ENCODE measurements at places on chromosomes 12 and 14. TPM values are rescaled to one million over a fixed set of nuclear protein-coding genes. Genes with fewer than 3 reads are reported as not detected.

GRCh38 chr12:93438266-93439050, 3.3 kb downstream of the UBE2N start:
- no peak for DNase-seq

GRCh38 chr14:58151133-58152013, 640 bp downstream of the ARMH4 start:
- no peak for DNase-seq

GRCh38 chr12:131351319-131352028, 359.4 kb upstream of the SFSWAP start:
- DNase-seq = no peak

DNA sequence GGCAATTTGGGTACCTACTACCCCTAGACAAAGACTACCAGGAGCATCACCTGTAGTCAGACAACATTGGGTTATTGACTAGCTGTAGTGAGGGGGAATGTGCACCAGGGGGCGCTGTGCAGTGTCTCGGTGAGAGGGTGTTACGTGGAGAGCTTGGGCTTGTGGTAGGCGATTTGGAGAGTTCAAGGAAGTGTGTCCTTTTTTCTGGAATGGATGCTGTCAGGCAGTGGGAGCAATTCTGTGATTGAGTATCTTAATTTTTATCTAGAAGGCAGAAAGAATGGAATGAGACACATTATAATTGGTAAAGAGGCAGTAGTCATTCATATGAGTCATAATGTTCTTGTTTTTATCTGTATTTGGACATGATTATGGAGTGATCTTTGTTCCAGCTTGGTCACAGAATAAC, 187.7 kb downstream of the GALC start:
- no peak for DNase-seq

DNA sequence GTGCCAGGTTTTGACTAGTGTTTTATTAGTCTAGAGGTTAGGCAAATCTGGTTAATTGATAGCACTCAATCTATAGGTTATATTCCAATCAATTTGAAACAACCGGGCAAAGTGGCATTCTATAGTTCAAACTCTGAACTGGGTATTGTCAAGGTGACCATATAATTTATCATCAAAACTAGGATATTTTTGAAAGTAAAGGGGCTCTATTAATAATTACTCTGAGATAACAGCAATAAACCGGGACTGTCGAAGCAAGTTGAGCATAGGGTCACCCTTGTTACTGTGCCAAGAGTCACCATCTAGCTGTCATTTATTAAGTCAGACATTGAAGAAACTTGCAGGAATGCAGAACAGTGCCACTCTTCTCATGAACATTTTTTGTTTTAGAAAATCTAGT, 321.2 kb downstream of the RAD51B start:
- DNase-seq = no peak

GRCh38 chr14:31283578-31284252, 76.1 kb upstream of the HECTD1 start:
- DNase-seq = no peak

GRCh38 chr14:98953551-98954348, 318.2 kb downstream of the BCL11B start:
- peak; percentile 63 for DNase-seq

DNA sequence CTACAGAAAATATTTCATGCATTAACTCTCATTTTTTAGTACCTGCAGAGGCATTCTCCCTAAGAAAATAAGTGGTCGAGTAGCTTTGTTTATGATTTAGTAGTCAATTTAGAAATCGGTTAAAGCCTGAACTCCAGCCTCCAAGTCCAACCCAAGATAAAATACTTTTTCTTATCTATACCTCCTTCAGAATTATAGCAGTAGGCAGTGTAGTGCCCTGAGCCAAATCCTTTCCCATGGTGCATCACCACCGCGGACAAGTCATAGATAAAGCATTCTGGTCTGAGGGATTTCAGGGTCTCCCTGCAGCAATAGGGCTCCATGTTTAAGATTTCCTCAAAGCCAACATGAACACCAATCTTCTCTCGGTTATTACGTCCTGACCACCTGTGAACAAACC, 30.5 kb downstream of the USP44 start:
- no peak for DNase-seq

DNA sequence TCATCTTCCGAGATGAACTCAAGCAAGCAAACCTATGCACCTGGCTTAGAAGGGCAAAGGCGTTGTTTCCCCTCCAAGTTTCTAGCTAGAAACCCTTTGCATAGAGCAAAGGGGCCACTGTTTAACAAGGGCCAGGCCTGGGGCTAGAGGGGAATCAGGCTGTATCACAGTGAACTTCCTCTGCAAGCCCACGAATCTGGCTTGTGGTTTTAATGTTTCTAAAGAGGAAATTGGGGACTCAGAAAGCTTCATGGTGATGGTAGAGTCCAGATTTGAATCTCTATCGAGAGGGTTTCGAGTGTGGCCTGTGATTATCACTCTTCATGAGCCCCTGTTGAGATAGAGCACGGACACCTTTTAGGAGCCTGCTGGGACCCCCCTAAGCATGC, 189.9 kb downstream of the VRK1 start:
- no peak for DNase-seq

- no peak for DNase-seq
Measured at GRCh38 chr12:94265539-94265938, 117.2 kb downstream of the PLXNC1 start.

GRCh38 chr14:101687756-101688546, 73.6 kb upstream of the PPP2R5C start:
- DNase-seq = no peak

DNA sequence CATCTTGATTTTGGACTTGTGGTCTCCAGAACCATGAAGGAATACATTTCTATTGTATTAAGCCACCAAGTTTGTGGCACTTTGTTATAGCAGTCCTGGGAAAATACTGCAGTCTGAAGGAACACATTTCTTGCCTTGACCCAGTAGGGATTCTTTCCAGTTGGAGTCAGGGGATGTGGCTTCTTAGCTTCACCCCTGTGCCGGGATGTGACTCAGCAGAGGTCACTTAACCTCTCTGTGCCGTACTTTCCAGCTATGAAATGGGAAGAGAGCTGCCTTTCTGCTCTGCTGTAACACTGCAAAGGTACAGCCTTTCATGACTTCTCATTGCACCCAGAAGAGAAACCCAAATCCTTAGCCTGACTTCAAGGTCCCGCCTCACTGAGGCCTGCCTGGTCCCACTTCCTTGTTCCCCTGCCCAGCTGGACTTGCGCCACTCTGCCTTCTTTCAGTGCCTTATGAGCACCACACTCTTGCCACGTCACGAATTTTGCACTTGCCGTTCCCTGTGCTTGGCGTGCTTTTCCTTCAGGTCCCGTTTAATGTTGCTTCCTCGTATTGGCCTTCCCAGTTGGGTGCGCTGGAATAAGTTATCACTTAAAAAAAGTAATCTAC, 24.2 kb downstream of the CHST11 start:
- peak; percentile 87 for DNase-seq

- DNase-seq = peak; percentile 74
Measured at GRCh38 chr12:46831335-46832129, 5.7 kb upstream of the SLC38A4 start.

DNA sequence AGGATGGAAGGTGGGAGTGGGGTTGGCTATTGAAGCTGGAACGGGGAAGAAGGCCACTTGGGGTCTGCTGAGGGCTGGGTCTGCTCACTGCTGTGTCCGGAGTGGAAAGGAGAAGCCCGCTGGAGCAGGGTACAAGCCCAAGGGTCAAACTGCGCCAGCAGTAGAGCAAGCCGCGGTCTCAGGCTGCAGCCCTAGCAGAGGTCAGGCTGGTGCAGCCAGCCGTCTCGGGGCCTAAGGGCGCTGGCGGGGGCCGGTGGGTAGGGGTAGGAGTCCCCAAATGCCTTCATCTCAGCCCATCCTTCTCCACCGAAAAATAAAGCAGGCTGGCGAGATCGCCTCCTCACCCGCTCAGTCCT, 718 bp upstream of the JDP2 start:
- DNase-seq = peak; percentile 78

- DNase-seq = no peak
Measured at GRCh38 chr12:119679490-119679889, 11.6 kb downstream of the PRKAB1 start.

- no peak for DNase-seq
Measured at GRCh38 chr14:42214981-42215491, 608.4 kb downstream of the LRFN5 start.

DNA sequence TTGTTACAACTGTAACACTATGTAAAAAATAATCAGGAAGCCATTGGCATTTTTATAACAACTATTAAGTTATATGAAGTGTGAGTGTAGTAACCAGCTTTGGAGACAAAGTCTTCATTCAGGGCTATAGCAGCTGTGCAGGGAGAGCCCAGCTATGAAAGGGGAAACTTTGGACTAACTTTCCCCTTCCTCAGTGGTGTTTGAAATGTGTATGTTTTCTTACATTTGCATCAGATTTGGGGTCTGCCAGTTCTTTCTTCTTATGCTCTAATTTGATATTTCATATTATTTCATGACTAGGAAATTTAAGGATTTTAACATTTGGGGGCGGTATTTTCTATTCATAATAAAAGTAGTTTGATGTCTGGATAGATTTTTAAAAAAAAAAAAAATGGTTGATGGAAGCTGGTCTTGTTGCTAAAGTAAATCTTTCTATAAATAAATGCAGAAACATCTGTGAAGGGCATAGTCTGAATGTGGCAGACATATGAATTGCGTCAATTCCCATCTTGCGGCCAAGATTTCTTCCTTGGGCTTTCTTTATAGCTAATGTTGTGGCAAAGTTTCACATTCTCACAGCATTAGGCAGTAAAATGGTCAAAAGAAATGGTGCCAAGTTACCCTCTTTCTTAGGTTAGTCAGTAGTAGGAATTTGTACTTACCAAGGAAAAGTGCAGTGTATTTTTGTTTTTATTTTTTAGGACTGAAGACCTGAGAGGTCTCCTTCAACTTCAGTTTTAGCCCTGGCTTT, 35.6 kb downstream of the RASSF8 start:
- no peak for DNase-seq

DNA sequence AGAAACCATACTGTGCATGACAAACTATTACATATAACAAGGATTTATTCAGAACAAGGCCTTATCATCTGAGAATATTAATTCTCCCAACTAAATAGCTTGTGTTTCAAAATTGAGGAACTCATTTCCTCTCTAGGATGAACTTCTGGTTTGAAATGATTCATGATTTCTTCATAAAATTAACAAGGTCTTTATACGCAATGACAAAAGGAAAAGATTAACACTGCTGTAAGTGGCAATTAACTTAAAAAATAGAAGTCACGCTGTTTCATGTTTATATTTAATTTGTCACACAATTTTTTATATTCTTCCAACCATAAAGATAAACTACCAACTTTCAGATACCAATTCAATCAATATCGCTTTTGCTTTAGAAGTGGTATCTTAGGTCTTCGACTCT, 80.8 kb downstream of the GRIP1 start:
- DNase-seq = no peak

- DNase-seq = no peak
Measured at GRCh38 chr14:34971801-34972200, 11.0 kb upstream of the SRP54 start.

DNA sequence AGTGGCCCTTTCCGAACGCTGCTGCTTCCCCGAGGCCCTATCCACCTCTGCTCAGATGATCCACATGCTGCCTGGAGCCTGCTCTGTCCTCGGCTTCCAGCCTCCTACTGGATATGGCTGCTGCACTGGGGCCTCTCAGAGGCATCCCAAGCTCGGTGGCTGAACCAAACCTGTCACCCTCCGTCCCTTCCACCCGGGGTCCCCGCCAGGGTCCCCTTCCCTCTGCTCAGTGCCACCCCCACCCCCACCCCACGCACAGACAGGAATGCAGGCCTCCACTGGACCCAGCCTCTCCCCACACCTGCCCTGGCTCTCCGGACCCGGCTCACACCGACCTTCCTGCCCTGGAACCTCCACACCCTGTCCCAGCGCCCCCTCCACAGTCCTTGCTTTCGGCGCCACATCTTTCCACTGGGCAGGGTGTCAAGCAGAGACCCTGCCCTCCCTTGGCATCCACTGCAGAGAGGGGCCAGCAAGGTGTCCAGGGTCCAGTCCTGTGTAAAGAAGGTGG, 6.1 kb downstream of the CEP170B start:
- no peak for DNase-seq

GRCh38 chr14:64855721-64856528, 23.8 kb downstream of the SPTB start:
- DNase-seq = no peak

GRCh38 chr14:95944462-95944861, 67.8 kb downstream of the TUNAR start:
- DNase-seq = no peak

DNA sequence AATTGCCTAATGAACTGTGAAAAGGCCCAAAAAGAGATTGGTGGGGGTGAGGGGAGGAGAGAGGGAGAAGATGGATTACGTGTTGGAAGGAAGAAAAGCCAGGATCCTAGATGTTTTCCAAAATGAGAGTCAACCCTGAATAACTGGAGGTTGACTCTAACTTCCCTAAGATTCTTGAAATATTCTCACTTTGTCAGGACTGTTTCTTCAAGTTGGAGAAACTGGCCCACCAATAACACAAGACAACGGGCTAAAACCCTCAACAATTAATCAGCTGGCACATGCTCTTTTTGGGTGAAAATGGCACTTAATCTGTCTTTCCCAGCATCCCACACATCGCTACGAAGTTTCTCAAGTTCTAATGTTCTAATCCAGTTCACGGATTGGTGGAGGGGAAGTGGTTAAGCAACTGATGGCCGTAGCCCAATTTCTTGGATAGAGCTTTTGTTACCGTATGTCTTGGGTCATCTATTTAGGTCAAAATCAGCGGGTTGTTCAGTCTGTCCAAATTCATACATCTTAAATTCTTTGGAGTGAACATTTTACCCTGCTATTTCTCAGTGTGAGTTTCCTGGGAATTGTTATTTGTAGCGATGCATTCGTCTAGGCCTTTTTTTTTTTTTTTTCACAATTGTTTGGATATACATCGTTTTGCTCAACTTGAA, 49.0 kb downstream of the GPHB5 start:
- DNase-seq = no peak

GRCh38 chr12:113867258-113867657, 98.9 kb downstream of the RBM19 start:
- DNase-seq = no peak

GRCh38 chr14:90300611-90301047, 31.1 kb downstream of the NRDE2 start:
- no peak for DNase-seq

DNA sequence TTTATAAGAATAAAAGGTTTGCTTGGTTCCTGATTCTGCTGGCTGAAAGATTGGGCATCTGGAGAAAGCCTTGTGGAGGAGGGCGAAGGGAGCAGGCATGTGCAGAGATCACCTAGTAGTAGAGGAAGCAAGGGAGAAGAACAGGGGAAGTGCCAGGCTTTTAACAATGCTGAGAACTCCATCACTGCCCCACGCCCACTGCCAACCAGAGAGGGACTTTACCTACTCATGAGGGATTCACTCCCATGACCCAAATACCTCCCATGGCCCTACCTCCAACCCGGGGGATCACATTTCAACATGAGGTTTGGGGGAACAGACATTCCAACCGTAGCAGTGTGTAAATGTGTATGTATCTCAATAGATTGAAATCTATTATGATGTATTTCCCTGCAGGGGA, 360.3 kb downstream of the GLT1D1 start:
- DNase-seq = no peak

The PMEL gene
- 0.75 TPM for total RNA-seq

The HSPB8 gene
- total RNA-seq = 529 TPM

The YY1 gene
- total RNA-seq = 44.3 TPM

The CAPZA3 gene
- not detected for total RNA-seq

The KRT75 gene
- not detected for total RNA-seq

The CLEC12A gene
- total RNA-seq = 0.30 TPM

The TESPA1 gene
- total RNA-seq = 0.65 TPM

The CNTN1 gene
- 0.27 TPM for total RNA-seq

The CCDC177 gene
- total RNA-seq = not detected
